ENCODE measurements at places on chromosomes 4 and X.

GRCh38 chr4:151173871-151174270 is 74.4 kb downstream of the RPS3A start:
- H3K27ac ChIP-seq, result peak overlapping the region; percentile 62
- no peaks in the 10 kb centered on the region for H3K36me3 ChIP-seq
- H3K4me1 ChIP-seq, result peaks cover 5% of the 10 kb centered on the region
- no peak overlapping the region for H3K4me3 ChIP-seq

GRCh38 chrX:150770623-150771022 is 77.4 kb downstream of the MTMR1 start:
- H3K27me3 ChIP-seq, result no peaks in the 10 kb centered on the region
- H3K4me3 ChIP-seq, result no peak overlapping the region

- DNase-seq, result no peak
- no peak overlapping the region for H3K4me3 ChIP-seq
- no peaks in the 10 kb centered on the region for H3K27me3 ChIP-seq
- H3K4me1 ChIP-seq, result no peaks in the 10 kb centered on the region
- no peak overlapping the region for H3K27ac ChIP-seq
- H3K36me3 ChIP-seq, result no peaks in the 10 kb centered on the region
Measured at GRCh38 chr4:176622251-176622948, 170.3 kb downstream of the VEGFC start.

GRCh38 chrX:150879855-150880807 is 18.3 kb downstream of the CD99L2 start:
- no peak overlapping the region for H3K27ac ChIP-seq
- H3K4me3 ChIP-seq, result no peak overlapping the region

- no peak overlapping the region for H3K4me3 ChIP-seq
- no peak overlapping the region for H3K27ac ChIP-seq
- no peaks in the 10 kb centered on the region for H3K4me1 ChIP-seq
Measured at GRCh38 chr4:144562019-144562705, 83.8 kb upstream of the HHIP start.

DNA sequence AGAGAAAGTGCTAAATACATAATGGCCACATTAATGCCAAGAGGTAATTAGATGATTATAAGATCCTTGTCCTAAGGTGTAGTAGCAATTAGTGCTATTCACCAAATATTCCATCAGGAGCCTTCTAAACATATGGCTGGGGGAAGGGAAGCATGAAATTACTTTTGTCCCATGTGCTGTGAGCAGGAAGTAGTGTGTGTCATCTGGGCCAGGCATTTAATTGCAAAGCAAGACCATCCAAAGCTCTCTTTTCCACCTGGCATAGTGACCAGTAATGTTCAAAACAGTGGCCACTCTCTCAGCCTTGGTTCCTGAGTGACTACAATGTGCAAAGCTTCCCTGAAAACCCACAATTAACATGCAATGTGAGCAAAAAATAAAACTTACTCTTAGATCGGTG is 144.2 kb upstream of the FAM241A start:
- no peak overlapping the region for H3K4me3 ChIP-seq
- H3K27ac ChIP-seq, result no peak overlapping the region
- no peaks in the 10 kb centered on the region for H3K36me3 ChIP-seq
- H3K27me3 ChIP-seq, result no peaks in the 10 kb centered on the region
- H3K4me1 ChIP-seq, result no peaks in the 10 kb centered on the region

DNA sequence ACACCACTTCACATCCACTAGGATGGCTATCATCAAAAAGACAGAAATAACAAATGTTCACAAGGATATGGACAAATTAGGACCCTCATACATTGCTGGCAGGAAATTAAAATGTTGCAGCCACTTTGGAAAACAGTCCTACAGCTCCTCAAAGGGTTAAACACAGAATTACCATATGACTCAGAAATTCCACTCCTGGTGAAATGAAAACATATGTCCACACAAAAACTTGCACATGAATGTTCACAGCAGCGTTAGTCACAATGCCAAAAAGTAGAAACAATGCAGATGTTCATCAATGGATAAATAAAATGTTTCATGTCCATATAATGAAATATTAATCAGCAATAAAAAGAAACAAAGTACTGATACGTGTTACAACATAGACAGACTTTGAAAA is 15.1 kb downstream of the S100G start:
- no peak overlapping the region for H3K4me3 ChIP-seq
- no peak for DNase-seq
- H3K36me3 ChIP-seq, result no peaks in the 10 kb centered on the region
- no peaks in the 10 kb centered on the region for H3K27me3 ChIP-seq

GRCh38 chrX:153527208-153527607 is 9.8 kb downstream of the ATP2B3 start:
- no peaks in the 10 kb centered on the region for H3K36me3 ChIP-seq
- no peak overlapping the region for H3K27ac ChIP-seq
- no peaks in the 10 kb centered on the region for H3K27me3 ChIP-seq

- no peaks in the 10 kb centered on the region for H3K4me1 ChIP-seq
- DNase-seq, result no peak
- no peak overlapping the region for H3K4me3 ChIP-seq
- no peaks in the 10 kb centered on the region for H3K36me3 ChIP-seq
- no peaks in the 10 kb centered on the region for H3K27me3 ChIP-seq
Measured at GRCh38 chr4:7764466-7764865, 175.2 kb downstream of the AFAP1 start.

- no peak overlapping the region for H3K27ac ChIP-seq
- no peak for DNase-seq
- no peaks in the 10 kb centered on the region for H3K4me1 ChIP-seq
- no peaks in the 10 kb centered on the region for H3K36me3 ChIP-seq
Measured at GRCh38 chrX:118392716-118393115, 46.8 kb downstream of the WDR44 start.

GRCh38 chrX:63746715-63747114 is 38.3 kb downstream of the ARHGEF9 start:
- DNase-seq, result no peak
- no peaks in the 10 kb centered on the region for H3K4me1 ChIP-seq
- no peaks in the 10 kb centered on the region for H3K36me3 ChIP-seq
- no peak overlapping the region for H3K27ac ChIP-seq
- H3K4me3 ChIP-seq, result no peak overlapping the region

DNA sequence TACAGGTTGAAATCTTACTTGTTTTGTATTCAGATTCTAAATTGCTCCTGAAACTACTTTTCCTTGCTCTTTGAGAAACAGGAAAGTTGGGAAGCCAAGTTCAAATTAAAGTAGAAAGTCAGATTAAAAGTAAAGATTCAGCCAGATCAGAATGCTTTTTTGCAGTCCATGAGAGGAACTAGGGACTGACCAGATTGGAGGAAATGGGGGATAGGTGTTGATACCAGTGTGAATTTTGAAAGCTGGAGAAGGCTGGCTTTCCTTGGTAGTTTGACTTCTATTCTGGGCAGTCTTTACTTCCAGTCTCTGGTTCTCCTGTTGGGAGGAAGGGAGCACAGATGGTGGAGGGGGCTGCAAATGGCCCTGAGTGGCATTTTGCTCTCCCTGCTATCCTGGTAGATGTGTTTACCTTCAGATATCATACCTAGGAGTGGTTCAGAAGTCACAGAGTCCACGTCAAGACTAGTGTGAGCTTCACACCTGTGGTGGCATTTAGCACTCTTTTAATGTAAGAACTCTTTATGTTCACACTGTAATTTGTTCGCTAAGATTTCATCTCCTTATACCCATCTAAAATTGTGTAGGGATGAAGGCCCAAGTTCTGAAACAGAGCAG is 68.8 kb downstream of the FNIP2 start:
- H3K4me3 ChIP-seq, result no peak overlapping the region
- no peaks in the 10 kb centered on the region for H3K36me3 ChIP-seq
- no peaks in the 10 kb centered on the region for H3K27me3 ChIP-seq
- no peak for DNase-seq
